Midbrain (tissue), 1 donor: ENCODE measurements at places on chromosomes 16 and 17.

DNA sequence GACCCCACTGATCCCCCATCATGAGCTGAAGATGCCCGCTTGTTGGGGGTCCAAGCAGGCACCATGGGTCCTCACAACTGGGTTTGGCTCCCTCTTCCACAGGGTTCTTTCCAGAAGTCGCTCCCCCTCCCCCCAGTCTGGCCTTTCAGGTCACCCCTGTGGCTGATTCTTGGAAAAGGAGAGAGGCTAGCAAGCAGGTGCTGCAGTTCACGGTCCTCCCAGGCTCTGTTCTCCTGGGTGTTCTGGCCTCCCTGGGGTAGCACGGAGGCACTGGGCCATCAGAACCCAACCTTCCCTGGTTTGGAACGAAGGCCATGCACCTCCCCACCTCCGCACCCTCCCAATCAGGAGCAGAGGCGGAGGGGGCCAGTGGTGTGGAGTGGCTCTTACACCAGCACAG, 18.9 kb downstream of the CACNA1G start:
- no peak for DNase-seq

DNA sequence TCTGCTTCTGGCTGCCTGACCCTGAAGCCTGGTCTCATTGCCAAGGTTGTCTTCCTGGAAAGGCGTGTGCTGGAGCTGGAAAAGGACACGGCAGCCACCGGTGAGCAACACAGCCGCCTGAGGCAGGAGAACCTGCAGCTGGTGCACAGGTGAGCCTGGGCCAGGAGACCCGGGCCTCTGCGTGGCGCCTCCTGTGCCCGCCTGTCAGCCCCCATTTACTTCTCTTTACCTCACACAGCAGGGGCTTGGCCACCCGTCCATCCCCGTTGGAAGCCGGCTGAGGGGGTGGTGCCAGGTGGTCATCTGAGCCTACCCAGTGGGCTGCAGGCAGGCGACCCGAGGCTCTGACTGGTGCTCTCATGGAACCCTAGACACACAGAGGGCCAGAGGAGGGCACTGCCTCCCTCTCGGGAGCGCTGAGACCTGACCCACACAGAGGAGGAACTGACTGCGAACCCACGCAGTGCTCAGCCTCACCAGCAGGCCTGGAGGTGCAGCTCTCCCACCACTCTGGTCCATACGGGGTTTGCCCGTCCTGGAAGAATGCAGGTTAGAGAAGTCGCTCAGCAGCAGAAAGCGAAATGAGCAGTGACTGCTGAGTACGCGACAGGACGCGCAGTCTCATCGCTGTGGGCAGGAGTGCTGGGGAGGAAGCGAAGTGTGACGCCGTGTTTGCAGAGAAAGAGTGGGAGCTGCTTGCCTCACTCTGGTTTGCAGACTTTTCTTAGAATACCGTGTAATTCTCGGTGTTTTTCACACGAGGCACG, 21.9 kb upstream of the CAPN15 start:
- DNase-seq, result no peak

- DNase-seq, result no peak
Measured at GRCh38 chr17:57537524-57538410, 207.3 kb downstream of the CCDC182 start.

DNA sequence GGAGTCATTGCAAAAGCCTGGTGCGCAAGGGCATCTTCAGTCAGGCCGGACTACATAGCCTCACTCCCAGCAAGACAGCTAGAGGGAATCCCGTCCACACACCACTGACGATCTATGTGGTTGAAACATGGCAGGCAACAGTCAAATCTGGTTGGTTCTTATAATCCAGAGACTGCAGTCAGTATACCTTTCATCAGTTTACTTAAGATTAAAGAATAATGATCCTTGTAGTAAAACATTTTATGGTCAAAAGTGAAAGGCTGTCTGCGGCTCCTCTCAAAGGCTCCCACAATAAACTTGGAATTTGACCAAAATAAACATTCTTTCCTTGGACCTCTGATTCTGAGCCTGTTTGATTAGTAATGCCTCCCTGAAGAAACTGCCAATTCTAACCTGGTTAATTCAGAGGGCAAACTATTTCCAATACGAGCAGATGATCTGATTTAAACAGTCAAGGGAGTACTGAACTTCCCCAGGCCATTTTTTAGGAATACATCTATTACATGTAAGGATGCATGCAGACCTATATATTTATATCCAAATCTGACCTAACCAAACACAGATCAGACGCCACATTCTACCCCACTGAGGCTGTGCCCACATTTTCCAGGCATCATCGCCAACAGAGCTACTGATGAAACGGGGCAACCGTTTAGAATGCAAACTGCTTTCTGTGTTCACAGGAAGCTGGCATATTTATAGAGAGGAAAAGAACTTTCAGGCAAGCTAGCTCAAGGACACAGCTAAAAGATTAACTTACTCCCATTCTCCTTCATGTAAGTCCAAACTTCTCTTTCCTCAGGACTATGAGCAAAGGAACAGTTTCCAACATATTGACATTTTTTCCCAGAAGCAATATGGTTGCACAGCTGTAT, 15.3 kb upstream of the TXNDC11 start:
- DNase-seq, result no peak

GRCh38 chr17:81477173-81477572, 35.4 kb downstream of the ACTG1 start:
- no peak for DNase-seq

DNA sequence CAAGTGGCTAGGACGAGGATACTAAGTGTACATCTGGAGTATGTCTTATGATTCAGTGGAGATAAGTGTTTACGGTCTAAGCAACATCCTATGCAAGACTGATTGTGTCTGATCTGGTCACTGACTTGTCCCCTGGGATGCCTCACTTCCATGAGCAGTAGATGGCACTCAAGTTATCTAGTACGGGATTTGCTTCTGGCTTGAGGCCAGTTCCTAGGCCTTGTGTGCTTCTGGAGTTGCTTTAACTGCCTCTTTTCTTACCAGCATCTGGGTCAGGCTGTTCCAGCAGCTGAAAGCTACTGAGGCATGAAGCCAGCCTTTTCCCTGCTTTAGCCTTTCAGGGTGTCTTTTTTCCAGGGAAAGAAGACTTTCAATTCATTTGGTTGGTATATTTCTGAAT, 23.0 kb downstream of the SUPT6H start:
- DNase-seq, result peak; percentile 91

- no peak for DNase-seq
Measured at GRCh38 chr16:28873543-28874201, 4.6 kb upstream of the ATP2A1 start.

GRCh38 chr16:14324581-14324980, 253.5 kb downstream of the MRTFB start:
- no peak for DNase-seq

- no peak for DNase-seq
Measured at GRCh38 chr17:47901423-47901822, 5.4 kb downstream of the SP2 start.

DNA sequence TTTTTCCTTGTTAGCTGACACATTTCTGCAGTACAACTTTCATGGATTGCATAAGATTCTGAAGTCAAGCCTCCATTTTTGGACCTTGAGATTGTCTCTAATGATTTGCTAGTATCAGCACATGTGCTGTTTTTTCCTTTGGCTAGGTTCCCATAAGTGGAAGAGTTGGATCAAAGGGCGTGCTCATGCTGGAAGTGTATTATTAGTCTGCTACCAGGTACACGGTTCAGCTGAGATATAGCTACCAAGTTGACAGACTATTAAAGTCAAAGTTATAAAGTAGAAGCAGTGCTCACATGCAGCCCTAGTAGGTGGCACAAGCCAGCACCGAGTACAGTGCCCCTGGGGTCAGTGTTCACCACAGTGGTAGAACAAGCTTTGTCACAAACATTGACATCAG, 3.2 kb downstream of the FAHD1 start:
- no peak for DNase-seq

DNA sequence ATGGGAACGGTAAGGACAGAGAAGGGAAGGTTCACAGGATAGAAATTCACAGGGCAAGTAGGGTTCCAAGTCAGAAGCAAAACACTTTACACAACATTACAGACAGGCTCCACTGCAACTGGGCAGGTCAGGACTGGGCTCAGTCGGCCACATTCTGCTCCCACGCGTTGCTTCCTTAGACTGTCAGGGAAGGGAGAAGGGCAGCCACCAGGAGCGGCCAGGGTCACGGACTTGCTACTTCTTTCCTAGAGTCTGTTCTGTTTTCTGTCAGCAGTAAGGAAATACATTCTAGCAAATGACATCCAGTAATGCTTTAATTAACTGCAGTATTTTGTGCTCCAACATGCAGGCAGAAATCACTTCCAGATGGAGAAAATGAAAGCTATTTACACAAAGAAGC, 160.3 kb upstream of the RPH3AL start:
- DNase-seq, result no peak

DNA sequence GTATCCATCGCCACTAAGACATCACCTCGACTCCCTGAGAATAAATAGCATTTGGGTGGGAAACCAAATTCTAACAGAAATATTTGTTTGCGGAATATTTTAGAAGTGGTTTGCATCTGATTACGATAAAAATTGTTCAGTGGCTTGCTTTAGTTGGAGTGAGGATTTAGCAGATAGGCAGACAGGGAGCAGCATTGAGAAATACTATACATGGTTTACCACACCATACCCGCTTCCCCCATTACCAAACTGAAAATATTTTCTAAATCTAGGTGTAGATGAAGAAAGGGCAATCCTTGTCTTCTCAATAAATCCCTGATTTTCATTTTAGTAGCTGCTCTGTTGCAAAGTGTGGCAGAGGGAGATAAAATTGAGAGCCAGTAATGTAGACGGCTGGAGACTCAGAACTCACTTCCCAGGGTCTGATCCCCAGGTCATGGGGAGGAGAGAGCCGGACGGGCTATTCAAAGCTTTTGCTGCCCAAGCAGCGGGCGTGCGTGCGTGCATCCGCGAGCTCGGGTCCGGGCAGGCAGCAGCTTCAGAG, 808 bp upstream of the BAHCC1 start:
- DNase-seq, result no peak

GRCh38 chr17:77548967-77549366, 408.2 kb downstream of the SEC14L1 start:
- DNase-seq, result no peak
